HCT116 (cell line): ENCODE measurements at places on chromosomes 11 and 22. TPM values are rescaled to one million over a fixed set of nuclear protein-coding genes. Genes with fewer than 3 reads are reported as not detected.
A peak's percentile ranks its signal among the peaks of the same experiment; 100 is the strongest.

DNA sequence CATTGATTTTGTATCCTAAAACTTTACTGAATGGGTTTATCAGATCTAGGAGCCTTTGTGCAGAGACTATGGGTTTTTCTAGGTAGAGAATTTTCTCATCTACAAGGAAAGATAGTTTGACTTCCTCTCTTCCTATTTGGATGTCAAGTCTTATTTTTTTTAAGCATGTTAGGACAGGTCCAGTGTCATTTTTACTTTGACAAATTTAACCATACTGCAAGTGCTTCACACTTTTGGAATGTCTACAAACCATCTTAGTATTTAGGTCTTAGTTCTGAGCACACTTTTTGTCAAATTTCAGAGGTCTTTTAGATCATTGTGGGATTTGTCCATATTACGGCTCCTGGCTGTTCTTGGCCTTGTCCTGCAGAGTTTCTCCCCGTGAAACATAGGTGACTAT lies 715.2 kb upstream of the RAG2 start:
- no peak for DNase-seq

DNA sequence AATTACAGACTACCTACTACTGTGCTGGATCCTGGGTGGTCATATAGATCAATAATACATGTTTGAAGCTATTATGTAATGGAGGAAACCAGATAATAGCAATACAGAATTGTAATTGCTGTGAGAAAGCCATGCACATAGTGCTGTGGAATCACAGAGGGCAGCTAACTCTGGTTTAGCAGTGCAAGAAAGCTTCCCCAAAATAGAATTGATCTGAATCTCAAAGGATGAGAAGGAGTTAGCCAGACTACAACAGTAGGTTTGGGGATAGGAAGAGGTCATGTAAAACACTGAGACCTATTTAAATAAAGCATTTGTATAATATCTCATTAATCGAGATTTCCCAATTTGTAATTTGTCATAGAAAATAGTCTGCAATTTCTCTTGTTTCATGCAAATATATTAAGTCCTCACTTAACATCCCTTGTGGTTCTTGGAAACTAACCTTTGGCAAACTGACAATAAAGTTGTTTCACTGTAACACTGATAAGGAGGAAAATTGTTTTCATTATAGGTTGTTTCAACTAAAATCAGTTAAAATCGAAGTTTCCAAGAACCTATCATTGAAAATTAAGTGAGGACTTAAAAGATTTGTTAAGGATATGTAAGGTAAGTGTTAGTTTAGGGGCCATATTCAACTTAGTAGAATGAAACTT lies 7.6 kb downstream of the C11orf58 start:
- DNase-seq = no peak

DNA sequence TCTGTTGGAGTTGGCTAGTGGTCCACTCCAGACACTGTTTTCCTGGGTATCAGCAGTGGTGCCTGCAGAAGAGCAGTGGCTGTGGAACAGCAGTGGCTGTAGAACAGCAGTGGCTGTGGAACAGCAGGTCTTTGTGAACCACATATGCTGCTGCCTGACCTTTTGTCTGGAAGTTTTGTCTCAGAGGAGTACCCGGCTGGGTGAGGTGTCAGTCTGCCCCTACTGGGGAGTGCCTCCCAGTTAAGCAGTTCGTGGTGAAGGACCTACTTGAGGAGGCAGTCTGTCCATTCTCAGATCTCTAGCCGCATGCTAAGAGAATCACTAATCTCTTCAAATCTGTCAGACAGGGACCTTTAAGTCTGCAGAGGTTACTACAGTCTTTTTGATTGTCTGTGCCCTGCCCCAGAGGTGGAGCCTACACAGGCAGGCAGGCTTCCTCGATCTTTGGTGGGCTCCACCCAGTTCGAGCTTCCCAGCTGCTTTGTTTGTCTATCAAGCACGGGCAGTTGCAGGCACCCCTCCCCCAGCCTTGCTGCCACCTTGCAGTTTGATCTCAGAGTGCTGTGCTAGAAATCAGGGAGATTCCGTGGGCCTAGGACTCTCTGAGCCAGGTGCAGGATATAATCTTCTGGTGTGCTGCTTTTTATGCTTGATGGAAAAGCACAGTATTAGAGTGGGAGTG lies 89.1 kb upstream of the TRIM48 start:
- no peak for DNase-seq

- DNase-seq = peak; percentile 42
Measured at GRCh38 chr11:67303132-67303834, at the start of gene SSH3. SSH3 (plus strand) TSS chr11:67303530; CDS start chr11:67303626, 96 bp downstream.

Gene BIRC3
- total RNA-seq = 4.7 TPM

Gene DERL3
- total RNA-seq = not detected

Gene OR51B2
- 17.1 TPM for total RNA-seq
